ENCODE measurements at places on chromosomes 2 and 18.

- H3K36me3 ChIP-seq: no peaks in the 10 kb centered on the region
- peaks cover 6% of the 10 kb centered on the region for H3K27me3 ChIP-seq
- H3K4me3 ChIP-seq: no peak overlapping the region
- no peak overlapping the region for H3K27ac ChIP-seq
- no peaks in the 10 kb centered on the region for H3K4me1 ChIP-seq
Observed at GRCh38 chr2:167293943-167294775, 405.9 kb downstream of the XIRP2 start.

DNA sequence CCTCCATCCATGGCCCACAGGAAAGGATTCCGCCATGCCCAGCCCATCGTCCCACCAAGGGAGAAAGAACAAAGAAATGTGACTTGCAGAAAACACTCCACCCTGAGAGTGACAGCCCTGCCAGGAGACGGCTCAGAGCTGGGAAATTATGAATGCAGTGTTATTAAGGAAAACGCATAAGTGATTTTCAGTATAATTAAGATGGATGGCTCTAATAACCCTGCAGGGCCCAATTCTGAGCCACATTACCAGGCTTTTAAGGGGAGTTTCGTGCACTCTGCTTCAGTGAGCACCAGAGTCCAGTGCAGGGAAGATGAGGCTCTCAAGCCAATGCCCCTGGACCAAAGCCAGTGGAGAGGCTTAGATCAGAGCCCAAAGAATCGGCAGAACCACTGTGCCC, 10.6 kb upstream of the TEX51 start:
- H3K4me1 ChIP-seq: no peaks in the 10 kb centered on the region
- no peak overlapping the region for H3K27ac ChIP-seq

DNA sequence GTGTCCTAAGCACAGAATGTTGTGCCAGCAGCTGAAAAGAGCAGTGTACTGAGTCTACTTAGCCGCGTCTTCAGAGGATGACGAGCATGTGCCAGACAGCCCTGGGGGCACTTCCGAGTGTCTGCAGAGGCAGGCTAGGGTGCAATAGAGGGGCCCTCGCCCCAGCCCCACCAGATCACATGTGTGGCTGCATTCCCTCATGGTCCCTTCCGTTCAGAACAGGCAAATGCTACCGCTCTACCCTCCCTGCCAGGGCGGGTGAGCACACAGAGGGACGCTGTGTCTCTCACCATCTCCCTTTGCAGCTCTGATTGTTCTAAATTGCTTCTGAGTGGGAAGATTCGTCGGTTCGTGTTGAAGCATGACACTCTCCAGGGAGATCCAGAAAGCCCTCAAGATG, 212.2 kb upstream of the RAB12 start:
- H3K36me3 ChIP-seq: no peaks in the 10 kb centered on the region
- no peak overlapping the region for H3K27ac ChIP-seq
- no peaks in the 10 kb centered on the region for H3K4me1 ChIP-seq
- no peak overlapping the region for H3K4me3 ChIP-seq

DNA sequence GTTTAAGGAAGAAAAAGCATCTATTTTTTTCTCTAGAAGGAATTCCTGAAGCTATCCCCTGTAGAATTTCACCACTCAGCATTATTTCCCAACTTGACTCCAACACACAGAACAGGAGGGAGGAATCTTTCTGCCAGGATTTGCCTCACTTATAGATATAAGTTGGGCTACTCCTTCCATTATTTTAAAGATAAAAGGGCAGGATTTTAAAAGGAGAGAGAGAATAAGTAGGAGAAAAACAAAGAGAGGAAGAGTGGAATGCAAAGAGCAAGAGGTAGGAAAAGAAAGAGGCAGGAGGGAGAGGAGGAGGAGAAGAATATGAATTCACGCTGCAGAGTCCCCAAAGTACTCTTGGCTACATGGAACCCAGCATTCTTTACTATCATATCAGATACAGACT, 182.5 kb downstream of the TCF4 start:
- H3K36me3 ChIP-seq: no peaks in the 10 kb centered on the region
- no peak overlapping the region for H3K4me3 ChIP-seq
- H3K4me1 ChIP-seq: no peaks in the 10 kb centered on the region

DNA sequence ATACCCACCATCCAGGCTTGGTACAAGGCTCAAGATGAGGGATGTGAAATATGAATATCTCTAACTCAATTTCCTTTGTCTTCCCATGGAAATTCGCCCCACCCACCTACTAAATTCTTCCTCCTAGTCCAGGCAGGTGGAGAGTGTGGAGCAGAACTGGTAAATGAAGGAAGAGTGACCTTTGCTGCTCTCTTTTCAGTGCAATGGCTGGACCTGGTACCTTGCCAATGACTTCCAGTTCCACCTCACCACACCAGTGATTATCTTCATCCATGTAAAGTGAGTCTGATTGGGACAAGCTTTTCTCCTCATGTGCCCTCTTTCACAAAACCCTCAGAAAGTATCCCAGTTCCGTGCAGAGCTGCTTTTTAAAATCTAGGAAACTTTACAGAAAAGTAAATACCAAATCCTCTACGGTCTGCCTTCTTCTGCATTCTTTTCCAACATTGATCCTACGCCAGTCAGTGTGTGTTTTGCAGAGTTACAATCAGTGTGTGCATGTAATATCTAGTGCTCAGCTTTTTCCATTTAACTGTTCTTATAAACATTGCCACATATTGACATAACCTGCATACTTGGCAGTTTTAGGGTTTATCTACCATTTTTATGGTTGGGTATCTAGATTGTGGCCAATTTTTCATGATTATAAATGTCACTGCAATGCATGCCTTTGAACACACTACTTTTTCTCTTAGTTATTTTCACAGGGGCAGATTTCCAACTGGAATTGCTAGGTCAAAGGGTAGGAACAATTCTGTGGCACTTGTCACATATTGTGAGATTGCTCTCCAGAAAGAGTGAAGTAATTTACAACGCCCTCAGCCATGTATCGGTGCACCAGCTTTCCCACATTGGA, 86.5 kb upstream of the SEC11C start:
- DNase-seq: no peak
- H3K27ac ChIP-seq: no peak overlapping the region
- peaks cover 34% of the 10 kb centered on the region for H3K27me3 ChIP-seq
- no peaks in the 10 kb centered on the region for H3K36me3 ChIP-seq
- H3K4me3 ChIP-seq: no peak overlapping the region

DNA sequence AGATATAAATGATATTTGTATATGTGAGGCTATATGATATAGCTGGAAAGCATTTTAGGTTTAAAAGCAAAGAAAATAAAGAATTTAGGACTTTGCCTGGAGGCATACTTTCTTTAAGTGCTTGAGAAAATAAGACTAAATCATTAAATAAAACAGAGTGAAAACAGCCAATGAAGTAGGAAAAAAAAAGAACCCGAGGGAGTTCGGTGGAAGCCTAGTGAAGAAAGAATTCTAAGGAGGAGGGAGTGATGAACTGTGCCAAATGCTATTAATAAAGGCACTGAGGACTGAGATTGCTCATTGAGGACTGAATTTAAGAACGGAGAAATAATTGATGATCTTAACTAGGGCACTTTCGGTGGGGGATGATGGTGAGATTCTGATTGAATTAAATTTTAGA, 573.5 kb downstream of the DSC3 start:
- no peaks in the 10 kb centered on the region for H3K36me3 ChIP-seq
- no peak overlapping the region for H3K4me3 ChIP-seq
- no peak overlapping the region for H3K27ac ChIP-seq
- no peaks in the 10 kb centered on the region for H3K4me1 ChIP-seq
- no peaks in the 10 kb centered on the region for H3K27me3 ChIP-seq

DNA sequence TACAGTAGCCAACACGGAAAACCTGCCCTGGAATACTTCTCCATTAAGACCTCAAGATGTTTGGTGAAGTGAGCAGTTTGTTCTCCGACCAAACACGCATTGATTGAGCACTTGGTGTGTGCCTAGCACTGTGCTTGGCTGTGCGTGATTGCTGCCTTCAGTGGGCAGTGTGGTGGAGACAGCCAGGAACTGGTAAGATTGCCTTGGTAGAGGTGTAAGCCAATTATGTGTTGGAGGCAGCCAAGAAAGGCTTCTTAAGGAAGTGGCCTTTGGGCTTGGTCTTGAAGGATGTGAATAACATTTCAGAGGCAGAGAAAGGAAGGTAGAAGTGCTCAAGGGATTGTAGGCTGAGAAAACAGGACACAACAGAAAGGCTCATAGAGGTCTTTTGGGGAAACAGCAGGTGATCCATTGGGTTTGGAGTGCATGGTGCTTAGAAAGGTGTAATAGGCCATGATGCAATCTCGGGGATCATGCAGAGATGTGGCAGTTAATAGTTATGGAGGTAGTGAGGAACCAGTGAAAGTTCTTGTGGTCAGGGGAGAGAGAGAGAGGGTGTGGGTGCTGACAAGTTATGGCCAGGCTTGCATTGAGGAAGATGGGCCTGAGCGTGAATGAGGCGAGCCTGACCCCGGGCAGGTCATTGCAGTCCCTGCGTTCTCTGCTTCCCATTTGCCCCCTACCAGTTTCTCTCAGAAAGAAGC, 6.3 kb downstream of the B3GNT2 start:
- H3K4me1 ChIP-seq: peaks cover 13% of the 10 kb centered on the region
- H3K36me3 ChIP-seq: no peaks in the 10 kb centered on the region
- H3K27me3 ChIP-seq: no peaks in the 10 kb centered on the region
- H3K4me3 ChIP-seq: no peak overlapping the region

DNA sequence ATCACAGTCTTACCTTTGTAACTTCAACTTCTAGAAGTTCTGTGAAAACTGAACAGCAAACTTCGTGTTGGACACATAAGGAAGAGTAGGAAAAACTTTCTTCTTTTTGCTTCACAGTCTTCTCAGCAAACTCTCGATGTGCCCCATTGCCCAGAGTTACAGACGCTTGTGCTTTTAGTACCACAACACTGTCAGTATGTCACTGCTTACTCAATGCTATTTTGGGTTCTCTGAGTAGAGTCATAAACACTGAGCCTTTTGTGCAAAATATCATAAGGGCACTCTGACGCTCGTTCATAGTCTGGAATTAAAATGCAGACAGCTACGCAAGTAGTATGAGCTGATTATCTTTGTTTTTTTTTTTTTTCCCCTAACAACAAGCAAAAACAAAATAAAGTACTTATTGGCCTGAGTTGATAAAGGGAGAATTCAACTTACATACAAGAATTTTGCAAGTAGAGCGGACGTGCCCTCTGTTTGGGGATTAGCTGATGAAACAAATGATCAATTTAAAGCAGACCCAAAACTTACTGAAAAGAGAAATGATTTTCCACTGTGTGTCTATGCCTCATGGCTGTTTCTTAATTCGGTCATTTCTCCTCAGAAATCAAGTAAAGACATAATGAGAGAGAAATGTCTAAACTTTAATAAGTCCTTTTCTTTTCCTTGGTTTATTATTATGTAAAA, at the start of gene CDH19:
Gene CDH19, minus strand, starts transcription at position 150 of the 687 bp plus-strand sequence. CDS start 31,886 bp downstream, outside the sequence.
- no peak within 1 kb of the TSS for H3K27ac ChIP-seq
- H3K4me3 ChIP-seq: no peak within 1 kb of the TSS
- no peaks in the 10 kb centered on the region for H3K4me1 ChIP-seq

- H3K27me3 ChIP-seq: no peaks in the 10 kb centered on the region
- peaks cover 7% of the 10 kb centered on the region for H3K36me3 ChIP-seq
- H3K4me1 ChIP-seq: no peaks in the 10 kb centered on the region
Observed at GRCh38 chr2:113257516-113258264, 21.0 kb downstream of the PAX8 start.

Measured in HCT116 (cell line).